Dermis blood vessel endothelial cell (primary cell): ENCODE measurements at places on chromosomes 7 and 10. TPM values are rescaled to one million over a fixed set of nuclear protein-coding genes. Genes with fewer than 3 reads are reported as not detected.

DNA sequence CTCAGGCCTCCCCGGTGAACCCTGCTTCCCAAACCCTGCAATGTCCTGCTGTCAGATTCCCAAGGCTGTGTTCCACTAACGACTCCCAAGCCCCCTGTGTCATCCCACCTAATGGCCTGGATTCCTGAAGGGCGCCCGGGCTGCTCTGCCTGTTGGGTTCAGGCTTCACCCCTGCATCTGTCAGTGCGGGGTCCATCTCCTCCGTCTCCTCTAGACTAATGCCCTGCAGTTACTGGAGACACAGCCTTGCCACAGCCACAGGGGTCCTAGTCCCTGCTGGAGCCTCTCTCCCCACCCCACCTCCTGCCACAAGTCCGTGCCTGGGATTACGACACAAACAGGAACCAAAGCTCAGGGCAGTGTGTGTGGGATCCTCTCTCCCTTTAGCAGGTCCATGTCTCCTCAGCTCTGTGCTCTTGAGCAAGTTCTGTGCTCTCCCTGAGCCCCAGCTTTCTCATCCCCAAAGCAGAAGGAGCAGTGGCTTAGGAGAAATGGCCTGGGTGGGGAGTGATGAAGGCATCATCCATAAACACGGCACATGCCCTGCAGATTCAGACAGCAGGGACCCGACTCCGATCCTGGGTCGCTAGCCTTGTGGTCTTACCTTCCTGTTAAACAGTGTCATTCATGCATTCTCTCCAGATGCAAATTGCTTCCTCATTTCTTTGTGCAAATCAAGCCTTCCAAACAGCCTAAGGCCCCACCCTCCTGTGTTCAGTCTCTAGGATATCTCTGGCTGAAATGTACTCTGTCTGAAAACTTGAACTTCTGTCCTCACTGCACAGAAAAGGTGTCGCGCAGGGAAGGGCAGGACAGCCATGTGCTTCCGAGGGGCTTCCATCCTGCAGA lies 8.2 kb upstream of the RBP3 start:
- DNase-seq, result no peak

DNA sequence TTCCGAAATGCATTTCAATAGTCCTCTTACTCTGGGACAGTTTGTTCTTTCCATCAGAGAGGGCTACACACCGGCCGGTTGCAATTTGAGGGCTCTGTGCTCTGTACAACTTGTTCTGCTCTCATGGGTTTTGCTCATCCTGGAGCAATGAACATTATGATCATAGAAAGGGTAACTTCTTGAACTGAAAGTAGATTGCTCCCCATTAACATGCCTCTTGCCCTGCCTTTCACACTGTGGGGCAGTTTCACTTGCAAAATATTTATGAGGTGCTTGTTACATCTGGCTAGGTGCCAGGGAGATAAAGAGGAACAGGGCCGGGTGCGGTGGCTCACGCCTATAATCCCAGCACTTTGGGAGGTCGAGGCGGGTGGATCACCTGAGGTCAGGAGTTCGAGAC lies 97.3 kb upstream of the MPP7 start:
- DNase-seq, result no peak

- DNase-seq, result no peak
These were observed 104.4 kb upstream of the MACROH2A2 start for GRCh38 chr10:69948261-69948660.

GRCh38 chr7:122291189-122291588 lies 13.4 kb downstream of the FEZF1 start:
- no peak for DNase-seq

DPCD gene
- total RNA-seq, result 22.4 and 28.1 TPM in 2 replicates

GAD2 gene
- total RNA-seq, result not detected in 2 replicates

NPFFR1 gene
- not detected in 2 replicates for total RNA-seq
